Cardiac septum (tissue), 1 donor: ENCODE measurements at places on chromosomes 6 and 20. TPM values are rescaled to one million over a fixed set of nuclear protein-coding genes. Genes with fewer than 3 reads are reported as not detected.

GRCh38 chr6:89260832-89261231 is 43.7 kb upstream of the GABRR1 start:
- no peak for DNase-seq

DNA sequence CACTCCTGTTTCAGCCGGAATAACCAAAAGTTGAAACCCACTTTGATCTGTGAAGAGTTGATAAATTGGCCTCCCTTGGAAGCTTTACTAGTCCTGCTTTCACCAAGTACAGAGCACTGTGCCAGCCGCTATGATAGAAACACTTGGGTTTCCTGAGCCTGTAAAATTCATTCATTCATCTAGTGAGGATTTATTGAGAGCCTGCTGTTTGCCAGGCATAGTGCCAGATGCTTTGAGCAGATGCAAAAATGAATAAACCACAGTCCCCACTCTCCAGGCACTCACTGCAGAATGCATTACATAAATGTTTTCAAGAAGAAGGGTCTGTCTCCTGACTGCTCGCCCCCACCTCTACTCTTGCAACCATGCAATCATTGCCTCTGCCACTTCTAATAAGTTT is 25.3 kb upstream of the TMEM217 start:
- DNase-seq, result no peak

DNA sequence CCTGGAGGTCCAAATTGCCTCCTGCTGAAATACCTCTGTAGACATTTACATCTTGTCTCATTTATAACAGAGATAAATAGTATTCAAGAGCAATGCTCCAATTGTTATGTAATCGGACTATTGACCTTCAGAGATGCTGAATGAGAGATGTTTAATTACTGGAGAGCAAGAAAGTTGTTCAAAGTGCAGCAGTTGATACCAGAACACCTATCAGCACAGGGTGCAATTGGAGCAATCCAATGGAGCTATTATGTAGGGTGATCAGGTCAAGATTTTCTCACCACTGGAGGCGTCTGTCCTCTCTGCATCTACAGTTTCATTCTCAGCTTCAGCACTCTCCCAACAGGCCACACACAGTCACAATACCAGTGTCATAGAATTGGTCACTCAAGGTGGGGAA is 19.5 kb upstream of the TMX4 start:
- no peak for DNase-seq

DNA sequence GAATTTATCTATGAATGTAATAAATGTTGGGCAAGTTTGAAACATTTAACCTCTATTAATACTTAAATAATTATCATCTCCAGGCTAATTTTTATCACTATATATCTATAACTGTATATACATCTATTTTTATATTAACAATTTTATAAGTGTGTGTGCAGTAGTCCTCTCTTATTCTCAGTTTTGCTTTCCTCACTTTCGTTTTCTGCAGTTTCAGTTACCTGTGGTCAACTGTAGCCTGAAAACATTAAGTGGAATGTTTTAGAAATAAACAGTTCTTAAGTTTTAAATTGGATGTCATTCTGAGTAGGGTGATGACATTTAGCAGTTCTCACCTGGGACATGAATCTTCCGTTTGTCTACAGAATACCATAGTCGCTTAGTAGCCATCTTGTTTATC is 379.4 kb upstream of the MAN1A1 start:
- no peak for DNase-seq

DNA sequence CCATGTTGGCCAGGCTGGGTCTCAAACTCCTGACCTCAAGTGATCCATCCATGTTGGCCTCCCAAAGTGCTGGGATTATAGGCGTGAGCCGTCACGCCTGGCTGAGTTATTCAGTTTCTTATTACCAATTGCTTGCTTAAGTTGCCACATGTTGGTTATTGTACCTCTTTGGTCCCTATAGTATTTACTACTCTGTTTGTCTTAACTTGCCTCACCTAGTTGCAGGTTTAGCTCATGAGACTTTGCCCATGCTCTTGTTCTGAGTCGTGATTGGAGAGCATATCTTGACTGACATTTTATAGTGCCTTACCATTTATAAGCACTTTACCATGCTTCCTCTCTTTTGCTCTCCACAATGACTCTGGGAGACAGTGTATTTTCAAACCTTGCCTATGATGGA is 134.2 kb upstream of the HDGFL1 start:
- no peak for DNase-seq

GRCh38 chr20:9660236-9660868 is 146.0 kb downstream of the LAMP5 start:
- DNase-seq, result no peak

GRCh38 chr20:47093320-47093966 is 198.8 kb downstream of the EYA2 start:
- no peak for DNase-seq

- no peak for DNase-seq
These were observed 344.8 kb upstream of the EYS start for GRCh38 chr6:66051812-66052211.

DNA sequence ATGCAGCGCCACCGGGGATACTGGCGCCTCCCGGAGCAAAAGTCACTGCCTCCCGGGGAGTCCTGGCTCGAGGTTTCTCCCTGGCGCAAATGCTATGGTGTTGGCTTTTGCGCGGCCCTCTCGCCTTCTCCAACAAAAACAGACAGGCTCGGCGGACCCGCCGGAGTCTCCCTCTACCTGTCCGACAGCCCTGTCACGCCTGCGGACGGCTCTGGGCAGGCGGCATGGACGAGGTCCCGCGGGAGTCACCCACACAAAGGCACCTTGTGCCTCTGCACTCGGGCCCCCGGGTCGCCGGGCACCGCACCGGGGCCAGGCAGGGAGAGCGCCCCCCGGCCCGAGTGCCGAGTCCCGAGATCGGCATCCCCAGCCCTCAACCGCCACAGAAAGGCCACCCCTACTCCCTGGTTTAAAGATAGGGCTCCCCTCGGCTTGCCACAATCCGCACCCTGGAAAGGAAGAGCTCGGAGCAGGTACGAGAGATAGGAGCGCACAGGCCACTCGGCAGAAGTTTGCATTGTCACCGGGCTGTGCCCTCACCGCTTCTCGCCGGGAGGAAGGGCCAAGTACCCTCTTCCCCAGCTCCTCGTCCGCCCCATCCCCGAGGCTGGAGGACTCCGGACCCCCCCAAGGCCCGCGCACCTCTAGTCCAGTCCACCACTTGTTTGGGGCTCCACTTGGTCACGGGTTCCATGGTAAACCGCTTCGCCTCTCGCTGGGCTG is 903 bp downstream of the CNKSR3 start:
- DNase-seq, result no peak

GRCh38 chr6:96626759-96627364 is 63.9 kb downstream of the FHL5 start:
- no peak for DNase-seq

GRCh38 chr6:68572975-68573374 is 62.1 kb upstream of the ADGRB3 start:
- DNase-seq, result no peak

GRCh38 chr6:151054306-151054705 is 185.5 kb upstream of the AKAP12 start:
- DNase-seq, result no peak

DNA sequence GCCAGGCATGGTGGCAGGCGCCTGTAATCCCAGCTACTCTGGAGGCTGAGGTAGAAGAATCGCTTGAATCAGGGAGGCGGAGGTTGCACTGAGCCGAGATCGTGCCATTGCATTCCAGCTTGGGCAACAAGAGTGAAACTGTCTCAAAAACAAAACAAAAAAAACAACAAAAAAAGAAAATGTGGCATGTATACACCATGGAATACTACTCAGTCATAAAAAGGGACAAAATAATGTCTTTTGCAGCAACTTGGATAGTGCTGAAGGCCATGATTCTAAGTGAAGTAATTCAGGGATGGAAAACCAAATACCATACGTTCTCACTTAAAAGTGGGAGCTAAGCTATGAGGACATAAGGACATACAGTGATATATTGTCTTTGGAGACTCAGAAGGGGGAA is 96.3 kb downstream of the MYB start:
- DNase-seq, result no peak

- DNase-seq, result no peak
These were observed 187.6 kb downstream of the EPM2A start for GRCh38 chr6:145547594-145548335.

- DNase-seq, result no peak
These were observed 506.6 kb upstream of the MAN1A1 start for GRCh38 chr6:119856136-119856535.

GRCh38 chr6:158868890-158869825 is 50.0 kb upstream of the EZR start:
- no peak for DNase-seq

- DNase-seq, result no peak
These were observed 683 bp upstream of the GCNT2 start for GRCh38 chr6:10520468-10520867.

DNA sequence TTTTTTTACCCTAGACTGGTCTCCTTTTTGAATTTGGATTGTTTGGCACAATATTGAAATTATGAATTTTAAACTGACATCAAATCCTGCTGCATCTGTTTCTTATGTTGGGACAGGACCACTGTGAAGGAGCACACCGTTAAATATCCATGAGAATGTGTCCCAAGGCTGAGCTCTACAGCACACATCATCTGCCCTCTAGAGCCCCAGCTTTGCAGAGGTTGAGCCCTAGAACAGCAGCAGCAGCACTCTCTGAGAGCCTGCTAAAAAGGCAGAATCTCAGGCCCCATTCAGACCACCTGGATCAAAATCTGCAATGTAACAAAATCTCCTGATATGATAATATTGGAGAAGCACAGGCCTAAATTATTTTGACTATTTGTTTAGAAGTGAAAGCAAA is 192.1 kb upstream of the CCN2 start:
- no peak for DNase-seq

- no peak for DNase-seq
These were observed 23.8 kb downstream of the ANKS1A start for GRCh38 chr6:34912715-34913464.

Gene FOXQ1
- not detected for total RNA-seq

Gene ABHD16B
- not detected for total RNA-seq

Gene CD40
- 3.8 TPM for total RNA-seq

Gene PI16
- 11.9 TPM for total RNA-seq

Gene SEC23B
- 15.4 TPM for total RNA-seq

Gene BMP6
- 2.9 TPM for total RNA-seq

Gene RALY
- 110 TPM for total RNA-seq

Gene HLA-DPA1
- 35.8 TPM for total RNA-seq
